ENCODE measurements at places on chromosomes 5 and 9.

DNA sequence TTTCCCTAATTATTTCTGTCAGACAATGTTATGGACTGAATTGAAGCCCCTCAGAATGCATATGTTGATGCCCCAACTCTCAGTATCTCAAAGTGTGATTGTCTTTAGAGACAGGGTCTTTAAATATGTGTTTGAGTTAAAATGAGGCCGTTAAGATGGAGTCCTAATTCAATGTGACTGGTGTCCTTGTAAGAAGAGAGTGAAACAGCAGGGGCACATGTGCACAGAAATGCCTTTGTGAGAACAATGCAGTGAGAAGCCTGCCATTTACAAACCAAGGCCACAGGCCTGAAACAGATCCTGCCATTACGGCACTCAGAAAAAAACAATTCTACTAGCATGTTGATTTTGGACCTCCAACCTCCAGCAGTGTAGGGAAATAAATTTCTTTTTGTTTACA lies 483.0 kb upstream of the DMAC1 start:
- no peak for DNase-seq

GRCh38 chr5:89850513-89850865 lies 559.1 kb downstream of the CETN3 start:
- DNase-seq = no peak

DNA sequence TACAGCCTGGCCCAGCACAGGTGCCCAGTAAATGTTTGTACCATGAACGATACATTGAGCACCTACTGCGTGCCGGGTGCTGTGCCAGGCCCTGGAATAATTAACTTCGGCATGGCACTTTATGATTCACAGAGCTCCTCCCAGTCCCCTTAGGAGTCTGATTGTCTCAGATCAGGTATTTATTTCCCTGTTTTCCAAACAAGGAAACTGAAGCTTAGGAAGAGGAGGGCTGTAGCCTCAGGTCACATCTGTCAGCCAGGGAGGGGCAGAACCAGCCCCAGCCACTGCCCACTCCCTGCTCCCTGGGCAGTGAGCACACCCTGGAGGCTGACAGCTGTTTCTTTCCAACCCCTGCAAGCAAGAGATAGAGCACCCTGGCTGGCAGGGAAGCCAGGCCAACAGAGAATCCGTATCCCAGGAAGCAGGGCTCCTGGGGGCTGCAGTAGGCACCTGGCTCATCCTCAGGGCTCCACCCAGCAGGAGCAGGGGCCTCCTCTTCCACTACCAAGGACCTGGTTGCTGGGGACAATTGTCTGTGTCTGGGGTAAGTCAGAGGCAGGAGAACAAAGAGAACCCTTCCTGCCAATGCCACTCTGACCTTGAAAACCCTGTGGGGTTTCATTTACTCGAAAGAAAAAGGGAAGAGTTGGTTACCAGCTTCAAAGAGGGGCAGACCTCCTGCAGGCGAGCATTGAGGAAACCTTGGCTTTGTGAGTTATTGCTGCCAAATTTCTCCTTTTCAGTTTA lies 69.0 kb downstream of the DAB2IP start:
- DNase-seq = no peak

GRCh38 chr9:131517761-131518190 lies 13.3 kb downstream of the UCK1 start:
- no peak for DNase-seq

GRCh38 chr5:142716963-142717362 lies 31.1 kb upstream of the FGF1 start:
- DNase-seq = peak; percentile 29

GRCh38 chr9:132319421-132320110 lies 35.2 kb downstream of the SETX start:
- DNase-seq = no peak

- no peak for DNase-seq
Measured at GRCh38 chr9:18606281-18606680, 132.3 kb downstream of the ADAMTSL1 start.

DNA sequence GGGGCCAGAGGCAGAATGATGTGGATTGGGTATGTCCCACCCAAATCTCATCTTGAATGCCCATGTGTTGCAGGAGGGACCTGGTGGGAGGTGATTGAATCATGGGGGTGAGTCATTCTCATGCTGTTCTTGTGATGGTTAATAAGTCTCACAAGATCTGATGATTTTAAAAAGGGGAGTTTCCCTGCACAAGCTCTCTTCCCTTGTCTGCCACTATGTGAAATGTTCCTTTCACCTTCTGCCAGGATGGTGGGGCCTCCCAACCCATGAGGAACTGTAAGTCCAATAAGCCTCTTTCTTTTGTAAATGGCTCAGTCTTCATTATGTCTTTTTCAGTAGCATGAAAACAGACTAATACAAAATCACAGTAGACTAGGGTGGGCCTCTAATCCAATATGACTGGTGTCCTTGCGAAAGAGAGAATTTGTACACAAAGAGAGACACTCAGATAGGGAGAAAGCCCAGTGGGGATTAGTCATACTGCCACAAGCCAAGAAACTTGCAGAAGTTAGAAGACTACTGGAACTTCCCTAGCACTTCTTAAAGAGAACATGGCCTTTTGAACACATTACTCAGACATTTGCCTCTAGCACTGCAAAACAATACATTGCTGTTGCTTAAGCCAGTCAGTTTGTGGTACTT lies 68.4 kb downstream of the ANXA1 start:
- DNase-seq = peak; percentile 13

GRCh38 chr5:162496100-162496808 lies 428.7 kb downstream of the GABRG2 start:
- DNase-seq = no peak

GRCh38 chr5:169838688-169839087 lies 141.6 kb downstream of the INSYN2B start:
- DNase-seq = no peak

DNA sequence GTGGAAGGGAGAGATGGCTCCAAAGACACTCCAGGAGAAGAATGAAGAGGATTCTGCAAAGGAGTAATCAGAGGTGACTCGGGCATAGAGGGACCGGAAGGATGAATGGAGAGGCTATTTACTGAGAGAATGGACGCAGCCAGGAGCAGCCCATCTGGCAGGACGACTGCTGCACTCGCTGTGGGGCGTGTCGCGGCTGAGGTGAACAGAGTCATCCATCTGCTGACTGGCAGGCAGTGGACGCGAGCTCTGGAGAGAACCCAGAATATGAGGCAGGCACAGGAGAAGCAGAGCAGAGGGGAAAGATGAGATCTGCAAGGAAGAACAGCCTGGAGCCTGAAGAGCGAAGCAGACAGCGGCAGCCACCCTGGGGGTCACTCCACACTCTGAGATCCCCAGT lies 16.4 kb downstream of the FGF1 start:
- DNase-seq = no peak

DNA sequence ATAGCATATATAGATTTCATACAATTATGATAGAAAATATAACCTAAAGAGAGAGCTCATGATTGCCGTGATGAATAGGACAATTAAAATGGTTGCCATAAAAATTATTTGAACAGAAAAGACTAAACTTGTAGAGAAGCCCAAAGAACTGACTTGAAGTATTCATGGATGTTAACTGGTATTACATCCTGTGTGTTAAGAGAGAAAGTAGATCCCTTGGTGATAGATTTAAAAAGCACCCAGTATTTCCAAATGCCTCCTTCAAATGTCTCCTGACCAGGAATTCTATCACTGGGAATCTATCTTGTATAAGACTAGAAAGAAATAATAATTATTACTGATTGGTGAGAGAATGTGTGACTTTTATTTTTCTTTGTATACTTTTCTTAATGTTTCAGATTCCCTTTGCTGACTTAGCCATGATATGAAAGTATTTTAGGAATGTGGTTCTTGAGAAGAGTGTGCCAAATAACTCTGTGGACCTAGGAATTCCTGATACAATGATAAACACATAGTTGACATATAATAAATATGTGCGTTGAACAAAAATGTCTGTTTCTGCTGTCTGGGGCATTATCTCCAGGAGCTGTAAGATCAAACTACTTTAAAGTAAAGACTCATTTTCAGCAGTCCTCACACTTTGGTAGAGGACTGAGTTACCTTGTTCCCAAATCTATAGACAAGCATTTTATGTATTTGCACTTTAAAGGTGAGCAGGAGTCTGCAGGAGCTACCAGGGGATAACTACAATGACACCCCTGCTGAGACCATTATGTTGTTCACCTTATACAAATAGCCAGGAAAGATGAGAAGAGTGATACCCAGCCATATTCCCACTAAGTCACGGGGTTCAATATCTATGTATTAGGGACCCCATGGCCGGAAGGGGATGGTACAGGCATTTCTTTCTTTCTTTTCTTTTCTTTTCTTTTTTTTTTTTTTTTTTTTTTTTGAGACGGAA lies 211.1 kb upstream of the TLE4 start:
- no peak for DNase-seq

GRCh38 chr9:5949103-5949699 lies 58.5 kb downstream of the MLANA start:
- peak; percentile 20 for DNase-seq

- DNase-seq = no peak
Measured at GRCh38 chr9:122218071-122218934, 10.5 kb downstream of the LHX6 start.

DNA sequence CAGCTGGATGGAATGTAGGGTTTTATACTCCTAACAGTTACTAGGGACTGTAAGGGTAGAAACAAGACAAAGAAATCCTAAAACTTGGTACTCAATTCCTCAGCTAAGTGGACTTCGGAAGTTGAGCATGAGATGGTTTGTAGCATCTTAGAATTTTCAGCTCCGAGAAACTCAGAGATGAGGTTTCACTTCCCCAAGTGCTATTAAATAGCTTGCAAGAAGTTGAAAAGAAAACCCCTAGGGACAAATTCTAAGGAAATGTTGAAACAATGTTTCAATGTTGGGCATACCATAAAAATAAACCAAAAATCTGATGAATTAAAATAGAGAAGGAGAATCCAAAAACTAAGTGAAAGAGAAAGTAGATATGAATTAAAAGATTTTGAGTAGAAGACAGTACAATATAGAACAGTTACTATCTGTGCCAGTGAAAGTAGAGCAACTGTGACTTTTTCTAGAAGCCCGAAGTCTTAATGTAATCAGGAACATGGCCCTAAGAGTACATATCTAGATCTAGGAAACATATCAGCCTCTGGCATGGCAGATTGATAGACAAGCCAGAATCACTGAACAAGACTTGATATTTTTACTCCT lies 308.6 kb upstream of the RGMB start:
- DNase-seq = no peak

DNA sequence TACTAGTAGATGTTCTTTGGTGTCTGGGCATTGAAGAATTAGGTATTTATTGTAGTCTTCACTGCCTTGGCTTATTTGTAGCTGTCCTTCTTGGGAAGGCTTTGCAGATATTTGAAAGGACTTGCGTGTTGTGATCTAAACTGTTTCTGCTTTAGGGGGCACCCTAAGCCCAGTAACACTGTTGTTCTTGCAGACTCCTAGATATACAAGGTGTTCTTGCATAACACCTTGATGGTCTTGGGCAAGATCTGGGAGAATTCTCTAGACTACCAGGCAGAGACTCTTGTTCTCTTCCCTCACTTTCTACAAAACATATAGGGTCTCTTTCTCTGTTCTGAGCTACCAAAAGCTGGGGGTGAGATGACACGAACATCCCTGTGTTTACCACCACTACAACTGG lies 179.1 kb downstream of the FAM170A start:
- no peak for DNase-seq

- DNase-seq = no peak
Measured at GRCh38 chr5:91645347-91645746, 262.2 kb upstream of the ARRDC3 start.

DNA sequence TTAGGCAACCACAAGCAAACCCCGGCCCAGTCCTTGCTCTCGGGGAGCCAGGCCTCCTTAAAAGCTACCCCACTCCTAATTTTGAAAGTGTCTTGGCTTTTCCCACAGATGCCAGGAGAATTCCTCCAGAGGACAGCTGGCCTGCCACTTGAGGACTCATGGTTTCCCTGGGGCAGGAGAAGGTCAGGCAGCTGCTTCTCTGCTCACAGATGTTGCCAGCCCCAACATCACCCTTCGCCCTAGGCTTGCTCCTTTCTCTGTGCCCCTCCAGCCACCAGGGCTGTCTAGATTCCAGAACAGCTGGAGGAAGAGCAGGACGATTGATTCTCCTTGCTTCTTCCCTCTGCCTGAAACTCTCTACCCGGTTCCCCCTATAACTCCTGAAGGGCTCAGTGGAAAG lies 8.5 kb downstream of the GGTA1 start:
- no peak for DNase-seq

DNA sequence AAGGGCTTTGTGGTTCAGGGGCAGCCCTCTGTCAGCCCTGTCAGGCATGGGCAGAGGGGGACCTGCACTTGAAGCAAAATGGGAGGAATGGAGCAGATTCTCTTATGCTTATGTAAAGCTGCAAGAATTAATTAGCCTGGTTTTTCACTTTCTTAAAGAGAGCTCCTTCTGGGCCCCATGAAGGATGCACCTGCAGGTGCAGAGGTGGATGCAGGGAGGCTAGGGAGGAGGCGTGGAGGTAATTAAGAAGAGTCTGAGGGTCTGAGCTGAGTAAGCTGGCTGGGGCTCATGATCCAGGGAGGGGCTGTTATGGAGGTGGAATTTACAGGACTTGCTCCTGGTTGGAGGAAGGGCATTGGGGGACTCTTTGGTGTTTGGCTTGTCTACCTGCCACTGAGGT lies 22.0 kb downstream of the NSG2 start:
- DNase-seq = no peak

DNA sequence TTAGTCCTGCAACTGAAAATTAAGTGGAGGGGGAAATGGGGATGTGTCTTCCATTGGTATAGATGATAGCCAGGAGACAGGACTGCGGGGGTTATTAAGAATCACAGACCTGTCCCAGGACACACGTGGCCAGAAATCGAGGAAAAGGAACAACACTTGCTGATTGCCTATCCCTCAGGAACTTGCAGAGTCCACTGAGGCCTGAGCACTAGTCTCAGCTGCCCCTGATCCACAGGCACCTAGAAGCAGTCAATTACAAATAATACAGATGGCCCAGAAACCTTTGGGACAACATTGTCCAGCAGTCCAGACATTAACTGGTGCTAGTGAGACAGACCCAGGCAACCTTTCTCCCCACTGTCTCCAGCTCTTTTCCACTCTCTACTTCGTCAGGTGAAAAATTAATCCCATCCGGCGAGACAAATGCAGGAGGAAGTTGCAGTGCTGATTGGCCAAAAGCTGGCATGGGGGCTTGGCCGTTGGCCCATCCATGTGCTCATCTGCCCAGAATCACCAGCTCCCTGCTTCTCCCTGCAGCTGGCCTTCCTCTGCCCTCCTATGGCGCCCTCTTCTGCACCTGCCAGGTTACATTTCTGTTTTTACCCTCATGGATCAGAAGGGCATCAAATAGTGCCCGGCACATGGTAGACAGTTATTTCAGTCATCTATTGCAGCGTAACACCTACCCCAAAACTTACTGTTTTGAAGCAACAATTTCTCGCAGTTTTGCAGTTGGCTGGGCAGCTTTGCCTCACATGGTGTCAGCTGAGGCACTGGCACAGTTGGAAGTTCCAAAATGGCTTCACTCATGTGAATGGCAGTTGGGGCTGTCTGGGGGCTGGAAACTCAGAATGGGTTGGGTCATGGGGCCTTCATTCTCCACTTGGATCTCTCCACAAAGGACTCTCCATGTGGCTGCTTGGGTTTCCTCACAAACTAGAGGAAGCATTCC lies 3.6 kb upstream of the B4GALT1 start:
- DNase-seq = peak; percentile 44

All from activated naive CD4-positive, alpha-beta T cell treated with Interleukin-2 at 50 U/mL for 16 hours (primary cell).